ENCODE measurements at places on chromosomes 3 and 15.

- no peak for DNase-seq
These were observed 589.6 kb downstream of the PDCD6IP start for GRCh38 chr3:34387826-34388564.

DNA sequence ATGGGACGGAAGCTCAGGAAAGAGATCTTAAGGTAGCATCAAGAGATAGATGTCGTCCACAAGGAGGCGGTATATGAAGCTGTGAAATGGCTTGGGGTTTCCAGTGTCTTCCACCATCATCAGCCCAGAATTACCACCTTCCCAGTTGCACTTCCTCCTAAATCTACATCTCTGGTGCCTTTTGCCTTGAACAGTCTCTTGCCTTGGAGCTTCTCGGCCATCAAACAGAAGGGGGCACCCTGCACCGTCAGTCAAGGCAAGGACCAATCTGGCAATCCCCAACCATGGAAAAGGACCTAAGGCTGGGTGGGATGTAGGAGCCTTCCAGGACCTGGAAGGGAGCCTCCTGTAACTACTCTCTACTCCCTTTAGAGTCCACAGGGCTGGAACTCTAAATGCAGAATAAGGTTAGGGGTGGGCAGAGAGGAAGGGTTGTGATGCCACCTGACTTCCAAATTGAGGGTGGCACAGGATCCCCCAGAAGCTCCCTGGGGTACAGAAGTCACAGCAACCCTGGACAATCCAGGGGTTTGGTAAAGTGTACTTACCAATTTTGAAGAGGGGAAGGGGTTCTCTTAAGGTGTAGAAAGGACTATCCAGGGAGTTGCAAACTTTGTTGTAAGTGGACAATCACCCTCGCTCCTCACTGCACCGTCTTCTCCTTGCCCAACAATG is 1.0 kb upstream of the RYR3 start:
- no peak for DNase-seq

GRCh38 chr3:4552811-4553210 is 59.7 kb downstream of the ITPR1 start:
- DNase-seq, result no peak

GRCh38 chr15:62998262-62998890 is 44.2 kb upstream of the TPM1 start:
- DNase-seq, result no peak

GRCh38 chr3:194274424-194275085 is 76.6 kb downstream of the CPN2 start:
- DNase-seq, result no peak

DNA sequence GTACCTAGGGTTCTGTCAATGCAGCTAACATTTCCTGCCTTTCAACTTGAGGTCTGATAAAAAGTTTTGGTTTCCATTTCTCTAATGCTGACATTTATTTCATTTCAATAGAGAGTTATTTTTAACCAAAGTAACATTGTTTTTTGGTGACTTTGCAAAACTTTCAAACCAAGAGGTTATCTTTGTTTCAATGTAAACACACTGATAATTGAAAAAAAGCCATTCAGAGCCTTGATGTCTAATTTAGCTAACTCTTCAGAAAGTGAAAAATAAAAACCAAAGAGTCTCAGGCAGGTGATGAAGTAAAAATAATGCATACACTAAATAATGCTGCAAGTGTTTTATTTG is 9.6 kb upstream of the TIPARP start:
- no peak for DNase-seq

Measured in right renal cortex interstitium (tissue), 3 donors.